ENCODE measurements at places on chromosomes 7 and 10.

DNA sequence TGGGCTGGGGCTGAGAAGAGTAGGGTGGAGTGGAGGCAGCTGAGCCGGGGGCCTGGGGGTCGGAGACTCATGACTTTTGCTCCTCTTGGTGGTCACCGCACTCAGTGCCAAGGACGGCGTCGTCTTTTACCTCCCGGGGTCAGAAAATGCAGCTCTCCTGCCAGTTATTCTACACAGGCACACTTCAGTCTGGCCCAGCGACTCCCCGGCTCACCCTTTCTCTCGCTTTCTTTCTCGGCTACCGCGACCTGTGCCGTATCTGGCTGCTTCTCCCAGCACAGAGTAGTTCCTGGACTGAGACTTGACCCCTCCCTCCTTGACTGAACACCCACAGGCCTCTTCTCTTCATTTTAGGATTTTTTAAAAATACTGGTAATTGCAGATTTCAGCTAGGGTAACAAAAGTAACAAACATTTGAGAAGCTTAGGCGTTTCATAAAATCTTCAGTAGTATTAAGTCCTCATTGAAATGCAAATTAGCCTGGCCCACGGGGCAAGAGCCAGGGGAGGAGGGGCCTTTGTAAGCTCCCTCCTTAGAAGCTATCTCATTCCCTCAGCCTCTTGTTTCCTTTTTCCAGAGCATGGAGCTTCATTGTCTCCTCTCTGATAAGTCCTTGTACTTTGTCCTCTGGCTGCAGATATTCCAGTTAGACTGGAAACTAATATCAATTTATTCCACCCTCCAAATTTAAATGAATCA, 1.1 kb upstream of the PRLHR start:
- no peak for DNase-seq

GRCh38 chr7:15130666-15131541, 228.4 kb upstream of the DGKB start:
- DNase-seq: no peak

DNA sequence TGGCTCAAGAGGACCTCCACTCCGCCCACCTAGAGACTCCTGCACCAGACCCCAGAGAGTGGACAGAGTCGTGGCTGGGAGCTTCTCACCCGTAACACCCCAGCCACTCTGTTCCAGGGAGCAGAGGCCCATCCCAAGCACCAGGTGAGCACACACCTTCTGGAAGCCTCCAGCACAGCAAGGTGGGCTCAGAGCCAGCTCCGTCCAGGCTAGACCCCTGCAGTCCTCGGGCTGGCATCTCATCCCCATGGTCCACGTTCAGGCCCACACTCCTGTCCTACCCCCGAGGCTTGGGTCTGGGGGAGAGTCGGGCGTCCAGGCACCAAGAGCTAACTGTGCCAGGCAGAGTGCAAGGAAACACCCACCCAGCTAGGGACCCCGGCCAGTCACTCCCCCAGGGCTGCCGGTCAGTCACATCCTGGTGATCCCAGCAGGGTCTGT, 13.2 kb downstream of the PDGFA start:
- no peak for DNase-seq

DNA sequence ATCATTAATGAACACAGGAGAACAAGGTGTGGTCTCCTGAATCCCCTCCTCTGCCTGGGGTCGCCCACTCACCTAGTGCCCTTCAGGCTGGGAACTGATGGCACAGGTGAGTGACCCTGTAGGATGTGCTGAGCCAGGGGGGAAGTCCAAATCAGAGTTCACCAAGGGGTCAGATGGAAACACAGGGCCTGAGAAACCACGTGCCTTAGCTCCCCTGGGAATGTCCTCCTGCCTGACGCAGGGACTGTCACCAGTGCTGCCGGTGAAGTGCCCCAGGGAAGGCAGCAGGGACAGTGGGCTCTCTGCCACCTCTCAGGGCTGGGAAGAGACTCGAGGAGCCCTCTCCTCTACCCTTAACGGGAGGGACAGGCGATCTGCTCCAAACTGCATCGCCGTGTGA, 5.8 kb upstream of the PYROXD2 start:
- DNase-seq: no peak

GRCh38 chr10:3873728-3874461, 88.9 kb upstream of the KLF6 start:
- DNase-seq: no peak

GRCh38 chr7:123285076-123285700, 85.4 kb upstream of the SLC13A1 start:
- no peak for DNase-seq

- DNase-seq: no peak
Measured at GRCh38 chr7:90834771-90835170, 238.7 kb downstream of the CDK14 start.

DNA sequence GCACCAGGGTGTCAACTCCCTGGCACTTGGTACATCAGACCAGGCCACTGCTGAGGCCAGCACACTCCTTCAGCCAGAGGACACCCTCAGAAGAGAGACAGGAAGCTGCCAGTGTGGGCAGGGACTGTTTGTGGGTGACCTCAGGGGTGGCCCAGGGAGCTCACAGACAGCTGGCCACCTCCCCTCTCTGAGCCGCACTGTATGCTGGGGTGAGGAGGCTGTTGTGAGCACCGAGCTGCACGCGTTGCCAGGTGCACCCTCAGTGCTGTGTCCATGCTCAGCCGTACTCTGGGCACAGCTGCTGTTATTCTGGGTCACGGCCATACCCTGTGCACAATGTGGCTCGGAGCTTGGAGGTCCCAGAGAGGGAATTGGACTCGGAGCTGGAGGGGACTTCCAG, 61.5 kb upstream of the NANOS1 start:
- no peak for DNase-seq

GRCh38 chr10:130498934-130499333, 362.7 kb downstream of the GLRX3 start:
- DNase-seq: no peak

DNA sequence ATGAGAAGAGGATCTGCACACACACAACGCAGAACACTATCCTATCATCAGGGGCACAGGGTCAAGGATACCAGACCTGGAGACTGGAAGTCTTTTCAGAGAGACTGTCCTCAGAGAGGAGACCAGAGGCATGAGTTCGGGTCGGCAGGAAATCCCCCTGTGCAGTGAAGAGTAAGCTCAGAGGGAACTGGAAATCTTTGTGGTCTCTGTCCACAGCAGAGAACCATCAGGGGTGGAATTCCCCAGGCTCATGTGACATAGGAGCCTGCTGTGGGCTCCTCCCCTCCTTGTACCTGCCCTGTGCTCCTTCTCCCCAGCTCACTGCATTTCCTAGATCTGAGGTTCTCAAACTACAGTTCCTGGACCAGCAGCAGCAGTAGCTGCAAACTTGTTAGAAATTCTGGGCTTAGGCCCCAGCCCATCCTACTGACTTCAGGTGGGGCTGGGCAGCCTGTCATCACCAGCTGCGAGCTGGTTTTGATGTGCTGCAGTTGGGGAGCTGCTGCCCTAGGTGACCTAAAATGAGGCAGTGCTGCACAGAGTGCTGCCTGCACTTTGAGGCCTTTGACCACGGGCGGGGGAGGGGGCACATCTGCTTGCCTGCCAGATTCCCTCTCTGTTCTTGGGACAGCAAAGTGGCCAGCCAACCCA, 2.4 kb downstream of the ZMIZ2 start:
- no peak for DNase-seq

- DNase-seq: peak; percentile 8
Measured at GRCh38 chr10:1109795-1110673, 53.8 kb downstream of the WDR37 start.

DNA sequence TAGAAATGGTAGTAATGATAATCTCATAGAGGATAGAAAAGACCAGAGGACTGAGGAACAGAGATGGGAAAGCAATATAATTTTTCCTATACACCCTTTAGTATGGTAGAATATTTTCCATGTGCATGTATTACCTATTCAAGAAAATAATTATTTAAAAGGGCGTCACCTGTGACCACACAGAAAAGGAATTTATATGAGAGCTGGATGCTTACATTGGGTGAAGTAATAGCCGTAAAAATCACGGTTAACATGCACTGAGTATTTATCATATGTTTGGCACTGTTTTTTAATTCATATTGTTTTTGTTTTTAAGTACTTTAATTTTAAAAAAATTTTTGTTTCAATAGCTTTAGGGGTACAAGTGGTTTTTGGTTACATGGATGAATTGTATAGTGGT, 195.1 kb downstream of the IPMK start:
- no peak for DNase-seq

- DNase-seq: no peak
Measured at GRCh38 chr7:35762781-35763180, 38.1 kb upstream of the SEPTIN7 start.

DNA sequence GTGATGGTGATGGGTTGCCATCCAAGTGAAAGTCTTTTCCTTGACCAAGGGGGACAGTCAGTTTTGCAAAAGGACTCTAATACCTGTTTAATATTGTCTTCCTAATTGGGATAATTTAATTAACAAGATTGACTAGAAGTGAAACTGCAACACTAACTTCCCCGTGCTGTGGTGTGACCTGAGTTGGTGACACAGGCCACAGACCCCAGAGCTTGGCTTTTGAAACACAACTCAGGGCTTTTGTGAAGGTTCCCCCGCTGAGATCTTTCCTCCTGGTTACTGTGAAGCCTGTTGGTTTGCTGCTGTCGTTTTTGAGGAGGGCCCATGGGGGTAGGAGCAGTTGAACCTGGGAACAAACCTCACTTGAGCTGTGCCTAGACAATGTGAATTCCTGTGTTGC, 6.9 kb downstream of the PPIF start:
- no peak for DNase-seq

- no peak for DNase-seq
Measured at GRCh38 chr7:139451638-139452037, 31.8 kb downstream of the KLRG2 start.

GRCh38 chr10:121692626-121693025, 94.4 kb upstream of the FGFR2 start:
- no peak for DNase-seq

DNA sequence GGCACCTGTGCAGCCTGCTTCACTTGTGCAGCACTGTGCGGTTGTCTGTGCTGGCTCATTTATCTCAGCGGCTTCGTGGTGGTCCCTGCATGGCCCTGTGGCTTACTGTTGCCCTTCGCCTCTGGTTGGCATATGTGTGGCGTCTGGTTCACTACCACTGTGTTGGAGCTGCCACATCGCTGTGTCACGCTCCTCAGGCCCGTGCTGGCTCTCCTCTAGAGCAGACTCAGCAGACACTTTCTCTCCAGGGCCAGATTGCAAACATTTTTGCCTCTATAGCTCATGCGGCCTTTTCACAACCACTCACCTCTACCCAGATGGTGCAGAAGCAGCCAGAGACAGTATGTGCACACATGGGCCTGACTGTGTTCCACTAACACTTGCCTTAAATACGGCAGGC, 37.9 kb downstream of the PPP2R2D start:
- no peak for DNase-seq

GRCh38 chr7:123864436-123864835, 19.5 kb downstream of the HYAL4 start:
- no peak for DNase-seq

DNA sequence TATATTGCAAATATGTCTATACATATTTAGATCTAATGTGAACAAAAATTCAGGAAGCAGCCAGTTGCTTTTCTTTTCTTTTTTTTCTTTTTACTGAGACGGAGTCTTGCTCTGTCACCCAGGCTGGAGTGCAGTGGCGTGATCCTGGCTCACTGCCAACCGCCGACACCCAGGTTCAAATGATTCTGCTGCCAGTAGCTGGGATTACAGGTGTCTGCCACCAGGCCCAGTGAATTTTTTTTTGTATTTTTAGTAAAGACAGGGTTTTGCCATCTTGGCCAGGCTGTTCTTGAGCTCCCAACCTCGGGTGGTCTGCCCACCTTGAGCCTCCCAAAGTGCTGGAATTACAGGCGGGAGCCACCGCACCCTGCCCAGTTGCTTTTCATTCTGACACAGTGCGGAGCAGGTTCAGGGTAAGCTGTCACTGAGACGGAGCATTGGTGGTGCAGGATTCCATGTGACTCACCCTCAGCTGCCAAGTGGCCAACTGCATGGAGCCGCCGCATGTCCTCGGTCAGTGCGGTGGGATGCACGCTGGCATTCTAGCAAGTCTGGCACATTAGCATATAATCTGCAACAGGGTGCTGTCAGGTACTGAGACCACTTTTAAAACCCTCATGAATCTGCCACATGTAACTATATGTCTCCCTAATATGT, 362.7 kb downstream of the DNAJB6 start:
- no peak for DNase-seq

- DNase-seq: no peak
Measured at GRCh38 chr7:53466371-53466770, 430.9 kb downstream of the POM121L12 start.

GRCh38 chr10:71767420-71768035, 5.8 kb downstream of the VSIR start:
- no peak for DNase-seq

DNA sequence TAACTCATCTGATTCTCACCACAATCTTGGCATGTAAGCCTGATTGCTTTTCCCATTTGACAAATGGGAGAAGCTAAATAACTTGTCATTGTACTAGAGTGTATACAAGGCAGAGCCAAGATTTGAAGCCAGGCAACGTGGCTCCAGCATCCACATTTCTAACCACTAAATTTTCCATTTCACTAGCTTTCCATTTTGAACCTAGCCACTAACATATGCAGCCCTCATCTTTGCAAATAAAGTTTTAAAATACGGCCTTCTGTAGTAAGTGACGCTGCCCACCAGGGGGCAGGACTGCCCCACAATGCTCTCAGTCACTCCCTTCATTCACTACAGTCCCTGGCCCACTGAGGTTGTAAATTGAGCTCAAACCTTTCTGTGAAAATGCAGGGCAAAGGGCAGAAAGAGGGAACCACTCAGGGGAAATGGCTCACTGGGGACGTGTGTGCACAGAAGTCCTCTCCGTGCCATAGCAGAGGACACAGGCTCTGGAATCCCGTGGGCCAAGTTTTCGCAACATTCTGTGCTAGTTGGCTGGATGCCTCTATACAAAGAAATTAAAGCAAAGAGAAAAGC, 315.7 kb downstream of the TNS3 start:
- no peak for DNase-seq

DNA sequence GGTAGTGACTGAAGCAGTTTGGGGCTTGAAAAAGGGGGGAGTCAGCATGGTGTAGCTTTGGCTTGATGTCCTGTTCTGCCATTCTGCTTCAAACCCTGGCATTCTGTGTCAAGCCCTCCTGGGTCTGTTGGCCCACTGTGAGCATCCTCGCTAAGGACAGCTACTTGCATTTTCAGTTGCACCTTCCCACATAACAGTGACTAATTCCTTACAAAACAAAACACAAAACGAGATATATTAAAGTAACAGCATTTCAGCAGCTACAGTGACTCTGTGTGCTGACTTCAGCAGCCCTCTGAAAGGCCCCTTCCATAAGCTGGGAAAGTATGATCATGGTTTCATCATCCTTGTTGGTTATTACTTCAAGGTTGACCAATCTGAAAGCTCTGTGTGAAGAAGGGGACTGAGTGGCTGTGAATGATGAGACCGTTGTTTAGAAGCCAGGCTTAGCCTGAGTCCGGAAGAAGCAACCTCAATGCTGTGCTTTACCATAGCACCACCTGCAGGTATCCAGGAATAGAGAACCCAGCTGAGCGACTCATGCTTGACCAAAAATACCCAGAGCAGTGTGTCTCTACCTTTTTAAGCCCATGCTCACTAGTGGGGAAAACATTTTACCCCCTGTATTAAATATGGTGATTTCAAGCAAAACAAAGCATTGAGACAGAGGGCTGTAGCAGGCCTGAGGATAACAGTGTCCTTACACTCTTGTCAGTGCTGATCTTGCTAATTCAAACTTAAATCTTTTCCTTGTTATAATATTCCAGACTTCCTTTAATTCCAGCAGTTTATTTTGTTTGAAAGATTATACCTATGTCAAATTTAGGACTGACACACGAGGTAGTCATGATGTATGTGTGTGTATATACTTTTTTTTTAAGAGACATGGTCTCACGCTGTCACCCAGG, 42.6 kb upstream of the CC2D2B start:
- no peak for DNase-seq

- DNase-seq: no peak
Measured at GRCh38 chr10:5945561-5946418, 31.6 kb downstream of the IL15RA start.

Data from NCI-H187 (cell line).